ENCODE measurements at places on chromosomes 1 and 21.

GRCh38 chr1:200079232-200079940 is 51.9 kb downstream of the NR5A2 start:
- no peak for DNase-seq

DNA sequence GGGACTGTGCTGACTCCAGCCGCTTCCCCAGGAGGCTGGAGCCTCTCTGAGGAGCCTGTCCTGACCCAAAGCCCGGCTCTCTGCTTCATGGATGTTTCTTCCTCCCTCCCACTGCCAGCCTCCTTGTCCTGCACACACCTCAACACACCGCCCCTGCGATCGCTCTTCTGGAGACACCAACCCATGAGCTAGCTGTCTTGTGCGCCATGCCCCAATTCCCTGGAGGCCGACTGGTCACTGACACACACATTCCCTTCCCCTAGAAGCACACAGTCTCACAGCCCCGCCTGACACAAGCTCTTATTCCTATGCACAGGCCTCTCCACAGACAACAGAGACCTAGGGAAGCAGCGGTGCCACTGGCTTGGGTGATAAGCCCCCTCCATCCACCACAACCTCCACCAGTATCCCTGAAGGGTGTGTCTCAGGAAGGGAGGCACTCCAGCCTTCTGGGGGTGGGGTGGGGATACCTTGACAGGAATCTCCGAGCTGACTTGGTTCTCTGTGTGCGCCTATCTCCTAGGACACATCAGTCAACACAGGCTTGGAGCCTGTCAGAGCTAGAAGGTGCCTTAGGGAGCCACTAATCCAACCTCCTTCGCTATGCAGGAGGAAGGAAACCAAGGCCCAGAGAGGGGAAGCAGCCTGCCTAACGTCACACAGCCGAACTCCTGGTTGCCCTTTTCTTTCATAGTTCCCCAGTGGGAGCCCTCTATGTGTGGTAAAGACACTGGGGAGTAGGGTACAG is 31.1 kb downstream of the AHDC1 start:
- DNase-seq = no peak

GRCh38 chr1:169762699-169763098 is 28.8 kb upstream of the SELE start:
- DNase-seq = no peak

- no peak for DNase-seq
Measured at GRCh38 chr1:23673086-23673813, 18.4 kb upstream of the RPL11 start.

GRCh38 chr1:228795596-228795995 is 60.3 kb downstream of the RHOU start:
- no peak for DNase-seq

- no peak for DNase-seq
Measured at GRCh38 chr1:154019940-154020339, 29.4 kb downstream of the RPS27 start.

- no peak for DNase-seq
Measured at GRCh38 chr1:46646844-46647243, 21.3 kb downstream of the ATPAF1 start.

DNA sequence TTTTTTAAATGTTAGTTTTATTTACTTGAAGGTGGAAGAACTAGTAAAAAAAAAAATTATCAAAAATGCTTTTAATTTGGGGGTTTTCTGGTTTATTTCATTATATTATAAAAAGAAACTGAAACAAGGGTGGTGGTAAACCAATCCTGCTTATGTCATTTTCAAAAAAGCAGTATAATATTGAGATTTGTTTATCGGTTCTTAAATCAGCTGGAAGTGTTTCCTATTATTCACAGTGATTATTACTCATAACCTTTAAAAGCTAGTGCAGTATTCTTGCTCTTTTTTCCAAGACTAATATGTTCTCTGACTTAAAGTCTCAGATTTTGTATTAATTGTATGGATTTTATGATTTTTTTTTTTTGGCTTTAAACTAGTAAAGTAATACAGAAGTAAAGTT is 5.4 kb upstream of the LRRC40 start:
- DNase-seq = no peak

GRCh38 chr1:176790786-176791185 is 327.8 kb downstream of the PAPPA2 start:
- no peak for DNase-seq

GRCh38 chr1:26686795-26687194 is 9.0 kb upstream of the ARID1A start:
- no peak for DNase-seq

DNA sequence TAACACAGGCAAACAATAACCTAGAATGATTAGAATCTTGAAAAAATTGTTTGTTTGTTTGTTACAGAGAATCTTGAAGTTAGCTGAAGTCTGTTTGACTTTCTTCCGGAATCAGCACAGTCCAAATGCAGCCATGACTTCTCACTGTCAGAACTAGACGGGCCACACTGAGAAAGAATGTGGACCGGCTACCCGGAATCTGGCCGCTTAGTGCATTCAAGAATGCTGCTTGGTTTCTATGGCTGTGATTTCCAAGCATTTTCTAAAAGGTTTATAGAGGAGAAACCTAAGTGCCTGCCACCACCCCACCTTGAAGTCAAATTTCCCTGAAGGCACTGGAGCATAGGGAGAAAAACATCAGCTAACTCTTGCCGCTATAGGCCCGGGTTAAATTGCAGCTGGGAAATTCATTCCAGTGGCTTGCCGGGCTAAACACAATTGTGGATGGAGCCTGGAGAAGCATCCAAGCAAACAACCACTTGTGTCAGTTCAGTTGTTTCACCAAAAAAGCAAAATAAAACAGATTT is 231.1 kb downstream of the DISC1 start:
- no peak for DNase-seq

GRCh38 chr1:152902636-152903035 is 5.7 kb upstream of the IVL start:
- DNase-seq = no peak

- DNase-seq = no peak
Measured at GRCh38 chr1:111778066-111778465, 22.4 kb downstream of the DDX20 start.

DNA sequence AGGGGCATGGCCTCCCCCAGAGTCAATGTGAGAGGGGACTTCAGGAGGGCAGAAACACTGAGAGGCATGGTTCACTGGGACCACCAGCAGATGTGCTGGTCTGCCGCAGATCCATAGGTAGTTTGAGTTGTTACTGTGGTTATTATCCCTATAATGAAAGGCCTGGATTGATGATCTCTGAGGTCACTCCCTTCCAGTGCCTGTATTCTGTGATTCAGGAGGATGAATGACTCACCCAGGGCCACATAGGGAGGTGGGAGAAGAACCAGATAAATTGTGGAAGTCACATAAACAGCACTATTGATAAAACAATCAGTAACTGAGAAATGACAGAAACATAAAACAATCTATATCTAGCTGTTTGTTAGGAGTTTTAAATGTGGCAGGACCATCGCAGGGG is 22.7 kb upstream of the ACTL8 start:
- DNase-seq = no peak

DNA sequence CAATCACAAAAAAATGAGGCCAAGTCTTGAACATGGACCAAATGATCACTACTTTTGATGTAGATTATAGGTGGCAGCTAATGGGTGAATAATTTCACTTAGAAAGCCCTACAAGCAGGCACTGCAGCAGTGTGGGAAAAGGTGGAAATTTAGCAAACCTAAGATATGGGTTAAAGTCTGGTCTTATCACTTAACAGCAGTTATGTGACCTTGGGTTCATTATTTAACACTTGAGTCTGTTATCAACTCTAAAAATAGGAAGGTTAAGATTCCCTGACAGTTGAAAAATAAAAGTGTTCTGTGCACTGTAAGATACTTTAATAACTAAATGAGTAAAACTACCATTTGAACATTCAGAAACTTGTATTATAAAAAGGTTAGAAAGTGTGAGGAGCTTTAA is 47.5 kb downstream of the SSX2IP start:
- DNase-seq = no peak

- DNase-seq = no peak
Measured at GRCh38 chr1:53292690-53293089, 35.2 kb downstream of the LRP8 start.

GRCh38 chr1:208587110-208587509 is 342.9 kb upstream of the PLXNA2 start:
- DNase-seq = no peak

DNA sequence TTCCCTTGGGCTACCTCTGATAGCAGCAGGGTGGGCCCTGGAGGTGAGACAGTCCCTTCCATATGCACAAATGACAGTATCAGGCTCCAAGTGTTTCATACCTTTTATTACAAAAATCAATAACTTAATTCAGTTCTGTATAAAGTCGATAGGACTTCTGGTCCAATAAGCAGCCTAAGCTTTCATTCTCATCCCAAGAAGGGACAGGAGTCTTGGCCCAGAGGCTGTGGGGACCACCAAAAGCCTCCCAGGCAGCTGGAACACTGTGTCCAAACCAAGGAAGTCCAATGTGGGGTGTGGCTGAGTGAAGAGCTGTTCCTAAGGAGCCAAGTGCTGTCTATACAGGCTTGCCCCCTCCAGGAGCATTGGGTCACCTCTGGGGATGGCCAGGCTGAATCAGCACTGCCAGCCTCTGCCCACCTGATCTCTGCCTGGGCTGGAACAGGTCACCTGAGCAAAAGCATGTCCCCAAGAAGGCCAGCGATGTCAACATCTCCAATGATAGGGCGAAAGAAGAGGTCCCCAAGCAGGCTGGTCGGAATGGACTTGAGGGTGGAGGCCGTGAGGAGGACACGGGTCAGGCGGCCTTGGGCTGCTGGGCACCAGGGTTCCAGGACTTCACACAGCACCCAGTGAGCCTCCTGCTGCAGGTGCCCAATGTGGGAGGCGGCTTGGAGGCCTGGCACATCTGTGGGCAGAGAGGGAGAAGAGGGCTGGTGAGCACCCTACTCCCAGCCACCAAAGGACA is 2.2 kb downstream of the NR0B2 start:
- no peak for DNase-seq

DNA sequence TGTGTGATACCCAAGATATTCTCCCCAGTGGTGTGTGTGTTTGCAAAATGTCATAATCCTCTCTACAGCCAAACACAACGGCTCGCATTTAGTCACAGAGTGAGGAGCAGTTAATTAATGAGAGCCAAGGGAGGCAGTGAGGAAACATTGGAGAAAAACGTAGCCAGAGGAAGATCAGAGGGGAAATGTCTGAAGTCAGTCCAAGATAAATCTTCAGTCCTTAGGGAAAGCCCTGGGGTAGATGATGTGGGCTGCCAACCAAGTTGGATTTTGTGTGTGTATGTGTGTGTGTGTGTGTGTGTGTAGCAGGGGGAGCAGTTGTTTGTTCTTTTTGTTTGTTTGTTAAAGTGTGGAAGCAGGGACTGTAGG is 201.0 kb upstream of the PTBP2 start:
- DNase-seq = no peak

GRCh38 chr1:24345334-24345733 is 26.2 kb downstream of the GRHL3 start:
- DNase-seq = no peak

DNA sequence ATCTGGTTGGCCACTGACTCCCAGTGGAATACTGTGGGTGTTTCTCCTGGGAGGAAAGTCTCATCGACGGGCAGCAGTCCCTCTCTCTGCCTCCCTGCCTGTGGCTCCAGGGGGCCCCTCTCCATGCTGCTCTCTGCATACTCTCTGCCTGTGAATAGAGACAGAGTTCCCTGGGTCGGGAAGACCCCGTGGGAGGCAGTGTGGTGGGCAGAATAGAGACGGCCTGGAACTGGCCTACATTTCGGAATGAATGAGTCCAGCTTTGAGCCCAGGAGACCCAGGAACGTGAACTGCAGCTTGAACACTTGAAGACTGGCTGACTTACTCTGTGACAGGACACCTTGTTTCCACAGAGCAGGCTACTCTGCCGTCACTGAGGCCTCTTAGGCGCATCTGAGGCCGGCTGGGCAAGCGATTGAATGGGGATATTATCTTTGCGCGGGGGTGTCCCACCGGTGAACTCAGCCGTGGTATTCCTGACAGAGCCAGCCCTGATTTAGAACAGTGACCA is 64.0 kb downstream of the KIF21B start:
- DNase-seq = peak; percentile 65

- DNase-seq = no peak
Measured at GRCh38 chr1:24554714-24555113, 1.2 kb upstream of the NCMAP start.

- no peak for DNase-seq
Measured at GRCh38 chr1:234780112-234780511, 170.1 kb upstream of the IRF2BP2 start.

GRCh38 chr1:110465038-110465813 is 14.3 kb downstream of the PROK1 start:
- DNase-seq = no peak

DNA sequence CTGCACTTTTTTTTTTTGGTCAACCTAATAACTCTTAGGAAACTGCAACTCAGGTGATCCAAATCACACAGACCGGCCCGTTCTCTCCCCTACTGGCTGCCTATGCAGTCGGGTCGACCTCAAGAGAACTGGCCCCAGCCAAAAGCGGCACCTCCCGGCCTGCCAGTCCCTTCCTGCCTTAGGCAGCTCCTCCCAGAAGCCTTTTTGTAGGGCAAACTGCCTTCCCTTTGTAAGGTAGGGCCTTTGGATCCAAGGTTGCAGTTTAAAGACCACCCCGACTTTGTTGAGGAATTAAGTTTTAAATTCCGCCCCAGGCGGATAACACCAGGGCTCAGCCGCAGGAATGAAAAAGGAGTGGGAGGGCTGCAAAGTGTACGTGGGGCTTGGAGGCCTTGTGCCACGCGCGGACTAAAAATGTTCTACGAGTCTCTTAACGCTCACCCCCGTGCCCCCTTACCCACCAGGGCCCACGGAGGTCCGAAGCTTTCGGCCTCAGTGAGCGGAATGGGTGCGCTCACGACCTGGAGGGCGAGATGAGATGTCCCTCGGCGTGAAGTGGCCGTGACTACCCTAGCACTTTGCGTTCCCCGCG is 642 bp upstream of the ST3GAL3 start:
- DNase-seq = no peak

DNA sequence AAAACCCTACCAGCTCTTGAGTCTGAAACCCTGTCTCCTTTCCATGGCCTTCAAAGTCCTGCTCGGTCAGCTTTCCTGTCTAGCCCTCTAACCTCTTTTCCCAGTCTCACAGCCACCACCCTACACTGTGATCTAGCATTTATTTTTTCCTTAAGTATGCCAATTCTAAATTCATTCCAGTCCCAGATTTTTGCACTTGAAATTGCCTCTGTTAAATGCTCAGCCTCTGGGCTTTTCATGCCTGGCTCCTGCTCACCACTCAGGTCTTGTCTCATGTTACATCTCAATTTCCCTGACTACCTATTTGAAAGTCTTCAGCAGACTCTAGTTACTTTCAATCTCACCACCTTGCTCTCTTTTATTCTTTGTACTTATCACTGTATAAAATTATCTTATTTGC is 176.2 kb downstream of the ADGRL4 start:
- no peak for DNase-seq

- no peak for DNase-seq
Measured at GRCh38 chr1:39116116-39116607, 88.3 kb upstream of the MACF1 start.

DNA sequence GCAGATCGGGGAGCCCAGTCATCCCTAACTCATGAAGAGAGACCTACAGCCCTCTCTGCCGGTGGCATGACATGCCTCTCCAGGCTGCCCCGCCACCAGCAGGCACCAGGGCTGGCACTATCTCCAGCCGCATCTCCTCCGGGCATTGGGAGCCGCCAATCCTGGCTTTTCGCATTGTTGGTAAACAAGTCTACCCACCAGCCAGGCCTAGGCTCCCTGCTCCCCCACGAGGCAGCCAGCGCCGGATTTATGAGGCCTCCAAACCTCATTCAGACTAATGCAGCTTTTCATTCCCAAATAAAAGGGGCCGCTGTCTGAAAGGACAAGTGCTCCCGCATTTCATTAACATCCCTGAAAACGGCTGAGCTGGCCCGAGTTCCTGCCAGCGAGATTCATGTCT is 3.4 kb upstream of the GRIK3 start:
- DNase-seq = peak; percentile 90

- no peak for DNase-seq
Measured at GRCh38 chr1:224528900-224529299, 87.2 kb upstream of the CNIH3 start.
